ENCODE measurements at places on chromosomes 16 and 17.
A peak's percentile ranks its signal among the peaks of the same experiment; 100 is the strongest.

DNA sequence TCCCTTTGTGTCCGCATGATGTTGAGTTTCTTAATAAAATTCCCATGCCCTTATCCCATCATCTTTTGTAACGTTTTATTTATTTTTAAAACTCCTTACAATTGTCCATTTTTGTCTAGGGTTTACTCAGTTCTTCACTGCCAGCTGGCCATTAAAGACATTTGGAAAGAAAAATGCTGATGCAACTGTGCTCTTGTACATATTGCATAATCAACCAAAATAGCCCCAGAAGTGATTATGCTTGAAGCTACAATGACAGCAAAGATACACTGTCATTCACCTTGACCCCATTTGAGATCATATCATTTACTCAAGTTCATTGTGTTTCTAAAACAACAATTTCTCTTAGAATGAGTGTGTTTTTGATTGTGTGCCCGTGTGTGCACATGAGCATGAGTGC lies 1074.6 kb upstream of the RBFOX1 start:
- no peak for DNase-seq

DNA sequence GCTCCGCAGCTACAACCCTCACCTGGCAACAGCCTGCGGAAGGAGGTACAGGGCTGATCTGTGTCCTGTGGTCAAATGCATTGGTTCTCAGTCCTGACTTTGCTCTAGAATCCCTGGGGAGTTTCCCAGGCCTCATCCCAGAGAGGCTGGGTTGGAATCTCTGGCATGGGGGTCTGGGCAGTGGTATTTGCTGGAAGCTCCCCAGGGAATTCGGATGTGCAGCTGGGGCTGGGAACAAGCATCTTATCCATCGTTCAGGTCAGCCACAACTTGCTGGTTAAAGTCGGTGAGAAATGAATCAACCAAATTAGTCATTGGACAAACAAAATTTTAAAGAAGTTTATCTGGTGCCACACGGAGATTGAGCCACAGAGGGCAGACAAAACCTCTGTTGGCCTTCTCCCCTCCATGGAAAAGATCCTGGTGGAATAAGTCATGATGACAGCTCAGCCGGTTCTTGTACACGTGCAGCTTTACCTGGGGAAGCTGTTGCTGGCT lies 231.2 kb downstream of the FOXL1 start:
- DNase-seq: no peak

DNA sequence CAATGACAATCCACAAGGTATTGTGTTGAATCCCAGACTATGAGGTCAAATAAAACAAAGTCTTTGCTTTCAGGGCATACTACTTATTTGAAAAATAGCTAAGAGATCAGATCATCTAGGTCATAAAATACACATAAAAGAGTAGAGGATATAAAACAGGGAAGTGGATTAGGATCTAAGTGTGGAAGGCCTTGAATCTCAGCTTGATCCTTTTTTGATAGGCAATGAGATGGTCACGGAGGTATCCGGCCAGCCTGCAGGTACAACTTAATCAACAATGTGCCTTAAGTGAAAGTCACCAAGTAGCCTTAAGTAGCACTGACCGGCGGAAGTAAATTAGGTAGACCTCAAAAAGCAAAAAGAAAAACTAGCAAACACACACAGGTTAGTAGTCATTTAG lies 901.7 kb downstream of the KCNJ2 start:
- no peak for DNase-seq

DNA sequence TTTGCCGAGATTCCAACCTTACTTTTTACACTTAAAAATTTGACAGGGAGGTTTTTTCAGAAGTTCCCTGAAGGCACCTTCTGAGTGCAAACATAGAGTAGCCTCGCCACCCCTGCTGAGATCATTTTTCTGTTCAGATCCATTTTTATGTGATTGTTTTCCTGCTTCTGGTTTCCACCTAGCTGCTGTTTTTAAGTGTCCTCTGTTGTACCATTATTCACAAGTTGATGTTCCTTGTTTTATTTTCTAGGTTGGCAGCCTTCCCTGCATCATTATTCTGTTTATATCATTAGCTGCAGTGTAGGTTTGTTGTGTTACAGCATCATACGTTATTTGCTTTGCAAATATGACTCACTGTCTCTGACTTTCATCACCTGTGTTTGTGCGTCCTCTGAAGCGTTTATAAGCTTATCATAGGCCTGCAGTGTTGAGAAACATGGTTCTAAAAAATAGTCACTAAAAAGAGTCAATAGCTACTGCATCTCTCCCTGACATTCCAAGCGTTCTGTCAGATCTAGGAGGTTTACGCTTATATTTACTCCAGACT lies 116.9 kb upstream of the CLEC3A start:
- no peak for DNase-seq

DNA sequence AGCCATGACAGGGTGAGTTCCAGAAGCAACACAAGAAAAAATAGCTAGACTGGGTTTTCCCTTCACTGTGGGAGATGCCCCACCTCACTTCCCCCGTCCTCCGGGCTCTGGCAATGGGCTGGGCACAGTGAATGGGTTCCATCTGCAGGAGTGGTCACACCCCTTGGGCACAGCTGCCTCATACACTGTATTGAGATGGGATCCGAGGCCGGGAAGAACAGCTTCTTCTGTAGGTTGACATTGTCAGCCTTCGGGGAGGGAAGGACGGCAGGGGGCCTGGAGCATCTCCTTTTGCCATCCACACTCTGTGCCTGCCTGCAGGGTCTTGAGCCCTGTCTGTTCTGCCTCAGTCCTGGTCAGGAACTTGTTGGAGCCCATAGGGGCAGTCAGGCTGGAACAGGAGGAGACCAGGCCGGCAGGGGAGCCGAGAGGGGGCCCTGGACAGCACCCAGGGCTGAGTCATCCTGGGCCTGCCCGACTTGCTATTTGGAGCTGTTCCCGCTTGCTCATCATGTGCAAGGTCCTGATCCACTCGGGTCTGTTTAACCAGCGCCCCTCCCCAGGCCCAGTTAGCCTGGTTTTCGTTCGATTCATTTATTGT lies 286.7 kb downstream of the SEC14L1 start:
- DNase-seq: no peak

DNA sequence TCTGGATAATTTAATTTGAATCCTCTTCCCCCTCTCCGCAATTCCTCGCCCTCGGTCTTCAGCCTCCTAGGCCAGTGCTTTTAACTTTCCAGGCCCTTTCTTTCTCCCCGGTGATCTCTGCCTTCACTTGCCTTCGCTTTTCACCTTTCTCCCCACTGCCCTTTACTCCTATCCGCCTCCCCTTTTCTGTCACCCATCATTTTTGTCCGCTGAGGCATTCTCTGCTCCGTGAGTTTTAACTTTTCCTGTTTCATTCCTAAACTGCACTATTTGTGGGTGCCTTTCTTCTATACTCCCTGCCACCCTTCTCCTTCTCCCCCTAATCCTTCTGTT lies 729 bp downstream of the LONP2 start:
- DNase-seq: no peak

DNA sequence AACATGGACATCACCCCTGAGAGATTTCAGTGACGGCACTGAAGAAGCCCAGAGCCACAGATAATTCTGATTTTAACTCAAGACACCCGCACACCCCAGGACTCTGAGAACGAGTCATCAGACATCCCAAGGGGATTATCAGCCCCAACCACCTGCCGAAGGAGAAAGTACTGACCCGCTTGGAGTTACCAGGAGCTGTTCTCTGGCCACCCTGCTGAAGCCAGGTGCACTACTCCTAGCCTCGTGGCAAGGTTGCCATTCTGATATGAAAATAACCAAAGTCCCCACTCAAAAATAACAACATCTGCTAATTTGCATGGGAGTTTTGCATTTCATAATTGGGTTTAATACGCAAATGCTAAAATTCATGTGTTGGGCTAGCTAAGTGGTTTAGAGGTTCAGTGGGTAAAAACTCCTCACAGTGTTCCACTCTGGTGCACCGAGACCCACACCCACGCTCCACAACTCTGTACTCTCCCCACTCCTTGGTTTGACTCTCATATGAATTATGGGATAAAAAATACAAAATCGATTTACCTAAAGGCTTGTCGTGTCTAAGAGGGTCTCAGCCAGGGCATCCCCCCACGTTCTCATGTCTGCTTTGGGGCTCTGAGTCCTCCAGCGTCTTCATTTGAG lies 143.0 kb upstream of the NOL11 start:
- no peak for DNase-seq

DNA sequence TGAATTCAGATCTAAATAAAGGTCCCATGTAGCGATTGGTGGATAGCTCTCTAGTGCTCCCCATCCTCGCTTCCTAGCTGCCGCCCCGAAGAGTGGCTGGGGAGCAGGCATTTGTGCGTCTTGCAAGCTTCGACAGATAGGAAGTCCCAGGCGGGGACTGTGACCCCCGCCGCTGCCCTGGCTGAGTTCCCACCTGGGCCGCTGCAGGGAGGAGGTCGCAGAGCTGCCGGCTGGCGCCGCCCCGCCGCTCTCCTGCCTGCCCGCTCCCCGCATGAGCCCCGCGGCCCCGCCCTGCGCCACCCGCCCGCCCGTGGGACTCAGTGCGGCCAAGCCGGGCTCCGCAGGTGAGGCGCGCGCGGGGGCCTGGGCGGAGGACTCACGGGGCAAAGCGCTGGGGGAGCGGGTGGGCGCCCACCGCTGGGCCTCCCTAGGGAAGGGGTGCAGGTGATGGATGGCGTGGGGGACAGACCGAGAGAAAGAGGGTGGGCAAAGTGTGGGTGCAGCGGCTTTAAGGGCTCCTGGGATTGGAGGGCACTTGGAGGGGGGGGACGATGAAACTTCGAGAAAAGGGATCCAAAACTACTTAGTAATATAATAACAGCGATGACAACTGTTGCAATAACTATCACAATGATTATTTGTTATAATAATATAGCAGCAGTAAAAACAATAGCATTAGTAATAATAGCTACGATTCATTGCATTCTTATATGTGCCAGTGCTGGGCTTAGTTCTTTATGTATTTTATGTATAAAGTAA lies at the start of gene OTOA:
OTOA (plus strand) TSS at position 80 of the 759 bp plus-strand sequence. CDS start 14,547 bp downstream, outside the sequence.
- no peak for DNase-seq

DNA sequence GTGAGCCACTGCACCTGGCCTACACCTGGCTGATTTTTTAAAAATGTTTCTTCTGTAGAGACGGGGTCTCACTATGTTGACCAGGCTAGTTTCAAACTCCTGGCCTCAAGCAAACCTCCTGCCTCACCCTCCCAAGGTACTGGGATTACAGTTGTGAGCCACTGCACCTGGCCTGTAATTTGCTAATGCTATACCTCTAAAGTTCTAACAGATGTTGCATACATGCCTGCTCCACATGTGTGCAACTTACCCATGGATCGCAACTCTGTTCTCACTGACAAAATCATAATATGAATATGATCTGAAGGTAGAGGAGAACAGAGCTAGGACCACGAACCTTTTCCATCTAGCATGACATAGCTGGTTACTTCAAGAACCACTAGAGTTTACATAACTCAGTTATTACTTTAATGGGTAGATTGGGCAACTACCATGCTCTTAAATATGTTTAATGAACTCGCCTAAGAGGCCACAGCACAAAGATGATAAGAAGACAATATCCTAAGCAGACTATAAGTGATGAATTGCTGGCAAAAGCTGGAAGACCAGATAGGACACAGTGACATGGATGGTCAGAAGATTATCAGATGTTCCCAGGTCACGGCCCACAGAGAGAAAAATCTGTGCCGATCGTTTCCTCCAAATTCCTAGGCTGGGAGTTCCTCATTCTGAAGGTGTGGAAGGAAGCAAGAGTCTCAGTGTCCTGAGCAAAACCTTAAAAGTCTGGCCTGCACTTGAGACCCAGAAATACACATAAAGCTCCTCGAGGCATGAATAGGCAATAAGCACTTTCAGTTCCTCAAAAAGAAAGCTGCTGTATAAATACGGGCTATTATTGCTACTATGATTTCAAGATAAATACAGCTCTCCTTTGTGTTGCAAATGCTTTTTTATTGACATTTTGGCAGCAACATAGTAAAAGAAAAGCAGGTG lies 53.6 kb upstream of the ICAM2 start:
- no peak for DNase-seq

DNA sequence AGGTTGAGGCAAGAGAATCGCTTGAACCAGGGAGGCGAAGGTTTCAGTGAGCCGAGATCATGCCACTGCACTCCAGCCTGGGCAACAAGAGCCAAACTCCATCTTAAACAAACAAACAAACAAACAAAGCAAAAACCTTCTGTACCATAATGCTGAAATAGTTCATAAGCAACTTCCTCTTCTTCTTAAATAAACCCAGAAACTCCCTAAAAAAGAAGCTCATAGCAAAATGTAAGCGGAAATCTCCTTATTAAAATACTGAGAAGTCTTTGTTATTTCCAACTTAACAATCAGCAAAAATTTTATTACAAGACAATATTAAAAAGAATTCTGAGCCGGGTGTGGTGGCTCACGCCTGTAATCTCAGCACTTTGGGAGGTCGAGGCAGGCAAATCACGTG lies 82.8 kb downstream of the FBXL20 start:
- no peak for DNase-seq

GRCh38 chr17:52025236-52025635 lies 133.3 kb downstream of the CA10 start:
- DNase-seq: no peak

DNA sequence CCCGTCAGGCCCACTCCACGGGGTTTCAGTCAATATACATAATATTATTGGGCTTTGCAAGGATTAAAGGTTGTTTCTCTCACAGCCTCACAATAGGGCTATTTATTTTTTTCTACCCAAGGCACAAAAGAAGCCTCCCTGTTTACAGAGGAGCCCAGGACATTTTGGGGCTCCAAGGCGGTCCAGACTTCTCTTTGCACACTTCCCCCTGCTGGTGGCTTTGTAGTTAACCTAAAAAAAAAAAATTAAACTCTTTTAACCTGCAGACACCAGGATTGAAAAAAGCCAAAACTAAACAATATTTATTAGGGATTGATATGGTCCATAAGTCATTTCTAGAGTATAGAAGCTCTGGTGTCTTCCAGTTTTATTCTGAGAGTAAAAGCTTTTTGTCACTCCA lies 169.7 kb upstream of the ZFHX3 start:
- peak; percentile 87 for DNase-seq

- no peak for DNase-seq
Observed at GRCh38 chr16:50960517-50961202, 190.4 kb downstream of the SALL1 start.

DNA sequence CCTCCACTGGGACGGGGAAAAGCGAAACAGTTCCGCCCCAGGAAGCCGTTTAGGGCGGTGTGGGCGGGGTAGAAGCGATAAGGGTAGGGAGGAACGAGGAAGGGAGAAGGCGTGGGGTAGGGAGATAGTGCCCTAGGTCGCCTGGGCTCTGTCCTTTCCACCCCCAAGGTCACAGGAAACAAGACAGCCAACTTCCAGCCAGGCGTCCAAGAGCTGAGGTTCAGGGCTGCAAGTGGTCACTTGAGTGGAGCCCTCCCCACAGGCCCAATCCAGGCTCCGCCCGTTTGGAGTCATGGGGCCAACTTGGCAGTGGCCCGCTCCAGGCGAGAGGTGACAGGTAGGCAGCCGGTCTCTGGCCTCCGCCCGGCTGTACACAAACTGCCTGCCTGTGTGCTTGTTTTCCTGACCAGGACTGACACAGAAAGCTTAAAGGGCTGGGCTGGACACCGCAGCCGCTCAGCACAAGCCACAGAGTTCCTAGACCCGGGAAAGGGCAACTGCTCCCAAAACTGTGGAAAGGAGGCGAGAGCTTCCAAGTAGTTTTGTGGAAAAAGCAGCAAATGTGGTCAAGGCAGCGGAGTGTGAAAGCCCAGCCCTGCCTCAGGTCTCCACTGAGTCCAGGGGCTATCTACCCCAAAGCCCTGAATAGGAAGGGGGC lies at the start of gene RILP:
RILP (minus strand) TSS at position 23 of the 658 bp plus-strand sequence. CDS start 62 bp downstream, outside the sequence.
- DNase-seq: no peak

Measured in NCI-H1092 (cell line).